Stimulated activated CD8-positive, alpha-beta memory T cell treated with anti-CD3 and anti-CD28 coated beads, Interleukin-2, amount 100 ng/mL, for 1 hour (primary cell): ENCODE measurements at places on chromosomes 4 and X.

GRCh38 chr4:99578714-99579113 is 4.1 kb downstream of the MTTP start:
- DNase-seq, result no peak

GRCh38 chr4:77158487-77158861 is 1.5 kb downstream of the CCNG2 start:
- DNase-seq, result no peak

- DNase-seq, result no peak
These were observed 28.9 kb downstream of the SNX25 start for GRCh38 chr4:185238215-185238681.

- no peak for DNase-seq
These were observed 29.1 kb downstream of the MAGED1 start for GRCh38 chrX:51922561-51922960.

- DNase-seq, result no peak
These were observed 20.4 kb downstream of the BMP2K start for GRCh38 chr4:78796526-78796925.

- DNase-seq, result no peak
These were observed 76.4 kb upstream of the NHS start for GRCh38 chrX:17298564-17298963.

GRCh38 chr4:28548136-28548535 is 1687.5 kb downstream of the STIM2 start:
- DNase-seq, result no peak

GRCh38 chrX:105845631-105846030 is 23.3 kb downstream of the NRK start:
- no peak for DNase-seq

DNA sequence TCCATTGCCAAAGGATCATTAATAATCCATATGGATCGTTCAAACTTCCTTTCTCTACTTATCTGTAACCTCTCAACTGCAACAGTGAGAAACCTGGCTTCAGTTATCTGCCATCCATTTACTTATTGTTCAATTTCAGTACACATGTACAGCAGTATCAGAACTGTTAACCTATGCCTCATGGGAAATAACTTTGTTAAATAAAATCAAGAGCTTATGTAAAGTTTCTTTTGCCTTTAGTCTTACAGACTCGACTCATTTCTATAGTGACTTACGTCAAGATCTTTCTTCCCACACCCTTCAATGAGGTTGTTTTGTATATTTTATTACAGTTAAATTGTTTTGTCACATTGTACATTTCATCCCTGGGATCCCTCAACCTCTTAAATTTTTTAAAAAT is 11.4 kb downstream of the UBQLN2 start:
- no peak for DNase-seq

- DNase-seq, result no peak
These were observed 57.0 kb downstream of the PCYT1B start for GRCh38 chrX:24590111-24590510.

DNA sequence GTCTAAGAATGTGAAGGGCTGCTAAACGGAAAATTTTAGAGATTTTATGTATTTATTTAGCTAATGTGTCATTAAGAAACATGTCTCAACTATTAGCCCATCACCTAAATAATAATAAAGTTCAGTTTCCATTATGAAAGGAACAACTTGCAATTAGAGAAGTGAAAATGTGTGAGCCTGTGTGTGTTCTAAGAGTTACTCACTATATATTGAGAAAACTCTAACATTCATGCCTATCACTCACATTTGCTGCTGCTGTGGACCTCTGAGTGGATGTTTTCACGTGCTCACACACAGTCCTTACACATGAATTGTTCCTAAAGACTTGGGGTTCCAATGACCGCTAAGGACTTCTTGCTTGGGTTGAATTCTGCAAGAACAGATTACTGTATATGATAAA is 364.0 kb downstream of the TMA16 start:
- no peak for DNase-seq

- DNase-seq, result no peak
These were observed 191.5 kb downstream of the SLIT2 start for GRCh38 chr4:20443015-20443805.

GRCh38 chrX:116379854-116380253 is 56.6 kb upstream of the SLC6A14 start:
- DNase-seq, result no peak

- DNase-seq, result no peak
These were observed 287.2 kb downstream of the INPP4B start for GRCh38 chr4:142558851-142559250.

GRCh38 chrX:128460835-128461234 is 408.6 kb upstream of the ACTRT1 start:
- DNase-seq, result no peak

GRCh38 chr4:183100827-183101226 is 1.8 kb downstream of the WWC2 start:
- no peak for DNase-seq

- no peak for DNase-seq
These were observed 2.8 kb downstream of the AREG start for GRCh38 chr4:74447636-74448233.

GRCh38 chr4:80229128-80229527 is 31.8 kb downstream of the PRDM8 start:
- DNase-seq, result no peak

- DNase-seq, result no peak
These were observed 159.9 kb downstream of the TRIML1 start for GRCh38 chr4:188299161-188299560.

GRCh38 chrX:112068430-112068829 is 14.1 kb downstream of the TRPC5 start:
- no peak for DNase-seq

DNA sequence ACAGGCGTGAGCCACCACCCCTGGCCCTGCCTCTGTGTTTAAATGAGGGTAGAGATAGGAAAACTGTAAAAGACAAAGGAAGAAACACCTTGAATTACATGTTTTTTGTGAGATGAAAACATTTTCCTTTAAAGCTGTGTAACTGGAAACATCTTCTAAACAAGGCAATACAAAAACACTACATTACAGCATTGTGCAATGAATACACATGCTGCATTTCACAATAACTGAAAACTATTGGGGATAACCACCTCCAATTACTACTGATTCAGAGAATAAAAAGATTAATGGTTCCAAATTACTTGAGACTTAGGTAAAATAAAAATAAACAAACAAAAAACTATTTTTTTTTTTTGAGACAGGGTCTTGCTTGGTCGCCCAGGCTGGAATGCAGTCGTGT is 7.6 kb upstream of the OGT start:
- no peak for DNase-seq

DNA sequence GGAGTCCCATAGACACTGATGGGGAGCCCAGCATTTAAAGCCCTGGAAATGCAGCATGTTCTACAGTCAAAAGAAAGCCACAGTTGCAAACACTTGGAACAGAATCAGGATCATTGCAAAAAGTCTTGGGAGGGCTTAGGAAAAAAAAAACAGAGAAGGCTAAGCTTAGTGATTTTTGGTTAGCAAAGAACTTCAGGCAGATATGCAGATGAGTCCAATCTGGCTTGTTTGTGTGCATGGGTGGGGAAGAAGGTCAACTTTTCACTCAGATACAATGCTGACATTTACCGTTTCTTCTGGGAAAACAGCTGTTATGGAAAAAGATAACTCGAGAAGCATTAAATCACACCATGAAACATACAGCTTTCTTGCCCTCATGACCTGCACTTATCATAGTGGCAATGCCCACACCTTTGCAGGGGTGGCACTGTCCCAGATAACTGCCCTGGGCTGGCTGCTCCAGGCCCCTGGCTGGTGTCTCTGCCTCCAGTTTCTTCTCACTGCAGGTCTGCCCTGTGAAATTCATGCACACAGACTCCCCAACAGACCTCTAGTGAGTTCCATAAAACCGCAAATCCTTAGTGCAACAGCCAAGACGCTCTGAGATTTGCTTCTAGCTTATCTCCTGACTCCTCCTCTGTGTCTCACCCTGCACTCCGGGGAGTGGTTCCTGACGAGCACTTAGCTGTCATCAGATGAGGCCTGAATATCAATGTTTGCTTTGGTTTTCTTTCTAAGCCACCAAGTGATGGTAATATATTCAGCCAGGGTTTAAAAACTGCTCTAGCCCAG is 99.2 kb downstream of the DRD5 start:
- no peak for DNase-seq

- no peak for DNase-seq
These were observed 216.9 kb upstream of the ETNPPL start for GRCh38 chr4:108979759-108980158.

GRCh38 chrX:120568035-120568434 is 7.3 kb upstream of the CUL4B start:
- no peak for DNase-seq

GRCh38 chrX:118565853-118566252 is 70.2 kb downstream of the DOCK11 start:
- no peak for DNase-seq

- no peak for DNase-seq
These were observed 121.6 kb upstream of the IGFBP7 start for GRCh38 chr4:57231781-57232180.
